ENCODE measurements at places on chromosomes 11 and 22. TPM values are rescaled to one million over a fixed set of nuclear protein-coding genes. Genes with fewer than 3 reads are reported as not detected.

The SLC22A12 gene
- not detected for total RNA-seq

The RPS19BP1 gene
- 41.6 TPM for total RNA-seq

The OR2AT4 gene
- total RNA-seq: not detected

The CARNS1 gene
- total RNA-seq: 0.13 TPM

The PDE3B gene
- 0.13 TPM for total RNA-seq

The ME3 gene
- 25.7 TPM for total RNA-seq

The DNAJB7 gene
- not detected for total RNA-seq

The OR2AG1 gene
- total RNA-seq: not detected

The LRRC74B gene
- not detected for total RNA-seq

The NXPE1 gene
- total RNA-seq: not detected

The TEX12 gene
- not detected for total RNA-seq

The SYCE3 gene
- total RNA-seq: not detected

The SHANK3 gene
- total RNA-seq: 7.8 TPM

The CRACR2B gene
- 12.1 TPM for total RNA-seq

The TRABD gene
- 20.0 TPM for total RNA-seq

The ROBO4 gene
- 278 TPM for total RNA-seq

The FGF4 gene
- not detected for total RNA-seq

The TRIM51 gene
- not detected for total RNA-seq

The C22orf31 gene
- not detected for total RNA-seq

The LGALS12 gene
- not detected for total RNA-seq

The CREB3L1 gene
- total RNA-seq: under 0.01 TPM

The NXPE2 gene
- total RNA-seq: not detected

The TYR gene
- not detected for total RNA-seq

The JHY gene
- total RNA-seq: 0.39 TPM

The DMC1 gene
- total RNA-seq: 0.90 TPM

The OR10A2 gene
- total RNA-seq: not detected

The UPK3A gene
- total RNA-seq: not detected

The SPA17 gene
- 3.5 TPM for total RNA-seq

The FOSL1 gene
- total RNA-seq: 3.8 TPM

The OR8G1 gene
- under 0.01 TPM for total RNA-seq

The LDLRAD3 gene
- total RNA-seq: 4.5 TPM

The GAS2 gene
- total RNA-seq: 0.63 TPM

The SYT8 gene
- total RNA-seq: under 0.01 TPM

The LGALS1 gene
- 3,435 TPM for total RNA-seq

The RHOD gene
- 16.9 TPM for total RNA-seq

The MS4A15 gene
- under 0.01 TPM for total RNA-seq

The PIWIL4 gene
- total RNA-seq: 0.76 TPM

The KRTAP5-11 gene
- total RNA-seq: not detected

The GAB4 gene
- not detected for total RNA-seq

The LMO1 gene
- total RNA-seq: not detected
